ENCODE measurements at places on chromosomes 1 and 21. TPM values are rescaled to one million over a fixed set of nuclear protein-coding genes. Genes with fewer than 3 reads are reported as not detected.

The CHAF1B gene
- 11.4 TPM for total RNA-seq

The OR2T2 gene
- not detected for total RNA-seq

The RGS1 gene
- total RNA-seq: not detected

The NIT1 gene
- 32.2 TPM for total RNA-seq

The TNFRSF9 gene
- 3.0 TPM for total RNA-seq

The SUSD4 gene
- total RNA-seq: 0.60 TPM

The C1orf94 gene
- not detected for total RNA-seq

The PLEKHA6 gene
- total RNA-seq: 27.2 TPM

The OMA1 gene
- 6.1 TPM for total RNA-seq

The RNU1-4 gene
- total RNA-seq: not detected

The PCP4 gene
- not detected for total RNA-seq

The HJV gene
- total RNA-seq: not detected

The FOXO6 gene
- total RNA-seq: 0.62 TPM

The CD5L gene
- total RNA-seq: not detected

The OR10Z1 gene
- not detected for total RNA-seq

The CROCC gene
- total RNA-seq: 6.3 TPM

The AZIN2 gene
- total RNA-seq: 0.99 TPM

The TIAM1 gene
- total RNA-seq: 0.74 TPM

The BLACAT1 gene
- total RNA-seq: not detected

The CENPF gene
- total RNA-seq: 74.1 TPM

The ANGPTL3 gene
- not detected for total RNA-seq

The DENND2D gene
- total RNA-seq: 1.3 TPM

The SDC3 gene
- total RNA-seq: 7.2 TPM

The IL12RB2 gene
- not detected for total RNA-seq

The HSPB7 gene
- total RNA-seq: not detected

The MYCL gene
- total RNA-seq: 1.3 TPM

The FCRL1 gene
- total RNA-seq: not detected

The SLC2A5 gene
- total RNA-seq: 0.04 TPM

The AVPR1B gene
- not detected for total RNA-seq

The SH2D1B gene
- total RNA-seq: 0.08 TPM
